ENCODE measurements at places on chromosomes 7 and 10.

DNA sequence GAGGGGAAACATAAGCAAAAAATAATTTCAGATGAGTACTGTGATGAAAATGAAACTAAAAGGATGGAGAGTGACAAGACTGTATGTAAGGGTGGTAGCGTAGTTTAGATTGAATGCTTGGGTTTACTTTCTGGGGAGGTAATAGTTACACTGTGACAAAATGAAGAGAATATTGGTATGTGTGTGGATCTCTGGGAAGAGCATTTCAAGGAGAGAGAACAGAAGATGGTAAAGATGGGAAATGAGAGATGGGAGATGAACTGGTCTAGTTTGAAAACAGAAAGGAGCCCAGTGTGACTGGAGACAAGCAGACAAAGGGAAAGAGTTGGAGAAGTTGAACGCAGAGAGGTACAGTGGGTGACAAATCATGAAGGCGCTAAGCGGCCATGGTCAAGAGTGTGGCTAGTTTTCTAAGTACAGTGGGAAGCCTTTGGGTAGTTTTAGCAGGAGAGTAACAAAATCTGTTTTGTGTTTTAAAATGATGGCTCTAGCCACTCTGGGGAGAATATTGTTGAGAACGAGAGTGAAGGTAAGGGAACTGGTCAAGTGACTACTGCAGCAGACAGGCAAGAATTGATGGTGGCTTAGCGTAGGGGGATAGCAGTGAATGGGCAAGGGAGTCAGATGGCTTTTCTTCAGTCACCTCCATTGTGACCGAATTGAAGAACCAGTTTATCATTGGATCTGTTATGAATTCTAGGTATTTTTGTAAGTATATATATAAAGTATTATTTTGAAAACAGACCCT is 22.6 kb downstream of the PALS2 start:
- DNase-seq = no peak

DNA sequence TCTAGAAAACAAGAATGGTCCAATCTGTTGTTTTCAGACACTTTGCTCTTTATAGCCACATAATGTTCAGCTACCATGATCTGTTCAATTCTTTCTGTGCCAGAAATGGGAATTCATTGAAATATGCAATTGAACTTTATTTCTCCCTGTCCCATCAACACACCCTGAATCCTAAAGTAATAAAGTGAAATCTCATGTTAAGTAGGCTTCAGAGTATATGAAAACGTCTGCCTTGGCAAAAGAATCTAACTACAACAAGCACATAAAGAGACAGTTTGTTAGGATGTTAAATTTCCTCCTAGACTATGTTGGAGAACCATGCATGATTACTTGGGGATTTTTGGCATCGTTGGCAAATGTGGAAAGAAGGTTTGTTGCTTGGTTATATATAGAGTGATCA is 722.7 kb downstream of the XPNPEP1 start:
- DNase-seq = no peak

DNA sequence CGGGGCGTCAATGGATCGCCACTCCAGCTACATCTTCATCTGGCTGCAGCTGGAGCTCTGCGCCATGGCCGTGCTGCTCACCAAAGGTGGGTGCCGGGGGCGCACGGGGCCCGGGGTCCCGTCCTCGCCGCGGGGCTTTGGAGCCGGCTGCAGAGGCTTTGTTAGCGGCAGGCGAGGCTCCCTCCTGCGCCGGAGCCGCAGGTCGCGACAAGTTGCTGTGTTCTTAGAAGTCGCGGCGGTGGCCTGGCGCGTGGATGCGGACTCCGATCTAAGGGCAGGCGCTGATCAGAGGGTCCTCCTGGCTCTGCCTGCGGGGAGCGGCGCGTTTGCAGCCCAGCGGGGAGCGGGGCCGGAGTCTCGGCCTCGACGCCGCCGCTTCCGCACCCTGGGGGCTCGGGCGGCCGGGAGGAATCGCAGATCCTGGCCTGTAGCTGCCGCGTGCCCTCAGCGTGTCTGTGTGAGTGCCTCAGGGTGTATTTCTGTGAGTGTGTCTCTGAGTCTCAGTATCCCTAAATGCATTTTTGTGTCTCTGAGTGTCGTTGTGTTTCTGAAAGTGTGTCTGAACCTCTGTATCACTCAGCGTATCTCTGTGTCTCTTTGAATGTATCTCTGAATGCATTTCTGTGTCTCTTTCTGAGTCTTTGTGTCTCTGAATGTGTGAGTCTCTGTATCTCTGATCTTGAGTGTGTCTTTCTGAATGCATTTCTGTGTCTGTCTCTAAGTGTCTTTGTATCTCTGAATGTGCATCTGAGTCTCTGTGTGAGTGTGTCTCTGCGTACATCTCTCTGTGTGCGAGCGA is 766 bp downstream of the BAMBI start:
- DNase-seq = no peak

- no peak for DNase-seq
Observed at GRCh38 chr10:48771234-48771633, 86.6 kb downstream of the WDFY4 start.

DNA sequence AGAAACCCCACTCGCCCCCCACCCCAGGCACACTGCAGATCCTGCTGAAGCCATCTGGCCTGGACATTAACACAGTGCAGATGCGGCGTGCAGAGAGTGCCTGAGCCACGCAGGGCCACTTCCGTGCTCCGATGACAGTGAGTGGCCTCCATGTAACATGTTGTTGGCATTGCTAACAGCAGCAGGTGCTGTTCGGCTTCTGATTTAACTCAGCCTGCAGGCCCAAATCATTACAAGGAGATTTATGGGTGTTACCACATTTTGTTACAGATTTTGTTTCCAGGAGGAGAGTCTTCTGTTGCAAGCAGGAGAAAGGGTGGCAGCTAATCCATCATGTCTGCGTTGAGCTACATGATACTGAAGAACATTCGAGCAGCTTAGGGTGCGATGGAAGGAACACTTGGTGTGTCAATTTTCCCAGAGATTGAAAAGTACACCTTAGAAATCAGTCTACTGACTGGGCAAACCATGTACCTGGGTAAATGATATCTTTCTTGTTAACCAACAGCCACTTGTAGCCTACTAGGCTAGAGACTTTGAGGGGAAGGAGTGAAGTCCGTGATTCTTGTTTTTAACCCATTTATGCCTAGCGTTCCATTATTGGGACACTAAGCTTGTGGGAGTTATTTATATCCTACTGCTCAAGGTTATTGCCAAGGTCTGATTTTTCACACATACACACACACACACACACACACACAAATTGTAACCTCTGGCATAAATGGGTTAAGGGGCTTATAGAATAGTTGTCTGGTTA is 90.0 kb downstream of the JCAD start:
- DNase-seq = no peak

- DNase-seq = no peak
Observed at GRCh38 chr7:50962281-50962883, 179.7 kb upstream of the GRB10 start.

DNA sequence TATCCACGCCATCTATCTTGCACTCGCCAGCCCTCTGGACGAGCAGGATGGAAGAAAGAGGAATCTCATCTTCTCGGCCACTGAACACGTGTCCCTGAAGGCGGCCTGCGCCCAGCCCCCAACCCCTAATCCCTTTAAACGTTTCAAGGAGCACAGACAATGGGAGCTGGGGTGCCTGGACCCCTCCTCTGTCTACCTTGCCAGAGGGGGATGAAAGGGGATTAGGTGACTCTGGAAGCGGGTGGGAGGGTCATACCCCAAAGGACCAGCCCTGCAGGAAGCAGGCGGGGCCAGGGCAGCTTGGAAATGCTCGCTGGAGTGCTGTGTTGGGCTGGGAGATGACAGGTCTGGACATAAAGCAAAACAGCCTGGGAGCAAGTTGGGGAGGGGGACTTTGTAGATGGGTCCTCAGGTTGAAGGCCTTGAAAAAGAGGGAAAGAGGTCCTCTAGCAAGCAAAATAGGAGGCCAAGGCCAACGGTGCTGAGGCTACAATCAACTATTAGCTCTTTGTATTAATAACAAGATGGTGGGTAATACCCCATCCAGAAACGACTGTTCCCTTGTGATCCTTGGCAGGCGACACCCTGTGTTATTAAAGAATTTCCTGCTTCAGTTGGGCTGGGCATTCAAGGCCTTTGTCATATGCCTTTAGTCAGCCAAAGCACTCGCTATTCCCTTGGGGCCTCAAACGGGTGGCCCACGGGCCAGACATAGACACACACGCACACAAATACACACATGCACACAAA is 126.5 kb upstream of the UNC5B start:
- no peak for DNase-seq

DNA sequence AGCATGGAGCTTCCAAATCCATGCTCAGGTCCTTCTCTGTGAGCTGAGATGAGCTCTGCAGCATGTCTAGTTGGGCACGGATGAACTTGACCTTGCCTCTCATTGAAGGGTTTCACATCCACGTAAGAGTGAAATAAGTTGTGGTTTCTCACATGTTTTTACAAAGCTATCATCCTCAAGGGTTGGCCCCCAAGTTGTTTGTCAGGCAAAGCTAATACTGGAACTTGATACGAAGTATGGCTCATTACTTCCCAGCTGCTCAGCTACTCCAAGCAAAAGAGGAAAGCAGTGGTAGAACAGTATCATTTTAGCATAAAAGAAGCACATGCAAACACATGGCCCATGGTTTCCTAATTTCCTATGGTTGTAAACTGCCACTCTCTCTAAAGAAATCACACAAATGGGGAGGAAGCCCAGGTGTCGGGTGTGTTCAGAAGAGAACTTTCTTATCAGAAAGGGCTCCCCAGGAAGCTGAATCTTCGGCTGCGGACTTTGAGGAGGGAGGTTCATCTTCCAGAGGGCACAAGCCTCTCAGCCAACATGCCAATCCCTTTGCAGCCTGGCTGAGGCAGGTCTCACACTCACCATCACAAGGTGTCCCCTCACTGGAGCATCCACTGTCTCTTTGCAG is 45.3 kb downstream of the PDLIM1 start:
- DNase-seq = no peak

GRCh38 chr10:16195178-16195769 is 241.5 kb upstream of the PTER start:
- DNase-seq = no peak

DNA sequence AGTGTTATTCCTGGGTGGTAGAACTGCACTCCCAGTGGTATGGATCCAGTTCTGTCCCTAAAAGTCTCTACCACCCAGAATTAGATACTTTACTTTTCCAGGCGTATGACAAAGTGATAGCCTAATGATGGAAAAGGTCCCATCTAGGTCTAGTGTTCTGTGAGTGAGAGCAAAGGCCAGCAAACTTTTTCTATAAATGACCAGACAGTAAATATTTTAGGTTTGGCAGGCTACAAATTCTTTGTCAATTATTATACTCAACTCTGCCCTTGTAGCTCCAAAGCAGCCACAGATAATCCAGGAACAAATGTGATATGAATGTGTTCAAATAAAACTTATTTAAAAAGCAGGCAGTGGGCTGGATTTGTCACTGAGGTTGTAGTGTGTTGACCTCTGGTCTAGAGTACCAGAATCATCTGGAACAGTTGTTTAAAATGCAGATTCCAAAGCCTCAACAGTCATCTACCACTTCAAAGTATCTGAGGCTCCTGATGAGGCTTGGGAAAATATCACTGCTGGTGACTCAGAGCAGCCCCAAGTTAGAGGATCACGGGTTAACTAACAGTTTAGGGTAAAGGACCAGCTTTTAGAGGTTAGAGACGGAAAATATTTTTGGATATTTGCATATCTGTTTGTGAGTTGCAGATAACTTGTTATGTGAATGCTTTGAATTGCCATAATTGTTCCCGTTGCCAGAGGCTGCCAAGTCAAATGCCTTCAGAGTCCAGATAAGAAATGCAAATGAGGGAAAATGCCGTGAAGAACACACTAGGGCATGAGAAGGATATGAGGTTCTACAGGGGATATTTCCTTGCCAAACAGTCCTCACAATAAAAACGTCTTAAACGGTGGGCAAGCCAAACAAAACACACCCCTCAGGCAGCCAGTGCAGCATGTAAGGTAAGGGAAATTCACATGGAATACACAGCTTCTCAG is 19.4 kb downstream of the NRAP start:
- no peak for DNase-seq

DNA sequence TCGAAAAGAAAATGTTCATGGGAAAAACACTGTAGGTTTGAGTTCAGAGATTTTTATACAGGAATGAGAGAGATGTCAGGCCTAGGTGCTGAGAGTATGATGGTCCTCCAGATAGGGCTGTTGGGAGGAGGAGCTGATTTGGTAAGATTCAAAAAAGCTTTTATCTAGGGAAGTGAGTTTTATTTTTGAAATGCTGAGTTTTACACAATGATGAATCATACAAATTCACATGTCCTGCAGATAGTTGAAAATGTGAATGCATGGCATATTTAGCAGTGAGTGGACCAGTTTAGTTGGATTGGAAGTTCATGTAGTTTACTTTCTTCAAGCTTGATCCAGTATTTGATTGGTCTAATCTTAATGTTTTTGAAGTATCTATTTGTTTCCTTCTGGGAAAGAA is 154.8 kb downstream of the LRRC4 start:
- DNase-seq = no peak

GRCh38 chr7:102119213-102119651 is 167.4 kb upstream of the SH2B2 start:
- no peak for DNase-seq

- no peak for DNase-seq
Observed at GRCh38 chr7:116738378-116738777, 66.4 kb downstream of the MET start.

DNA sequence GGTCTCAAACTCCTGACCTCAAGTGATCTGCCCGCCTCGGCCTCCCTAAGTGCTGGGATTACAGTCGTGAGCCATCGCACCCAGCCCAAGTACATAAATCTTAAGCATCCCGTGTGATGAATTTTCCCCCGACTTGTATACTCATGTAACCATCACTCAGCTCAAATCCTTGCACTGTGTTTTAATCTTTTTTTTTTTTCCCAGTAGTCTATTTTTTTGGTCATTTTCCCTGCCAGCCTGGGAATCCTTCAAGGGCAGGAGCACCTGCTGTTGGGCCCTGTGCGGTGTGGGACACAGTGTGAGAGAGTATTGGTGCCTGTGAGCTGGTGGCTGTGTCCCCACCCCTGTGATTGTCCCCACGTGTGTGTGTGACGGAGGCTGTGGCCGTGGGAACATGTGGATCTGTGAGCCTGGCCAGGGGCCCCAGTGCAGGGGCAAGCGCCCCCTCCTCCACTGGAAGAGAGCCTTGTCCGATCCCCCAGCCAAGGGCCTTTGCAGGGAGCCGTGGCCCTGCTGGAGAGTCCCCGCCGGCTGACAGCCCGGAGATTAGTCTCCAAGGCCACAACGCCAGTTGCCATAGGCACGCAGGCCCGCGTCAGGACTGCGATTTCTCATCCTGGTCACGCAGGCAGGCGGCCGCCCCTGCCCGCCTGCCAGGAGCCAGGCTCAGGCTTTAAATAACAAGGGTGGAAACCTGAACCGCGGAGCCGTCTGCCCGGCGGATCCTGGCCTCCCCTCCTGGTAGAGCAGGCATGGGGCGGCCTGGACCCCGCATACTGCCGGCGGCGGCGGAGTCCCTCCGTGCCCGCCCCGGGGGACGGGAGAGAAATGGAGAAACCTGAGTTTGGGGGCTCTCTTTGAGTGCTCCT is 26.5 kb downstream of the GTF2IRD1 start:
- no peak for DNase-seq

Data from cortex of kidney (tissue), 1 donor.